ENCODE measurements at places on chromosomes 2 and 18.

DNA sequence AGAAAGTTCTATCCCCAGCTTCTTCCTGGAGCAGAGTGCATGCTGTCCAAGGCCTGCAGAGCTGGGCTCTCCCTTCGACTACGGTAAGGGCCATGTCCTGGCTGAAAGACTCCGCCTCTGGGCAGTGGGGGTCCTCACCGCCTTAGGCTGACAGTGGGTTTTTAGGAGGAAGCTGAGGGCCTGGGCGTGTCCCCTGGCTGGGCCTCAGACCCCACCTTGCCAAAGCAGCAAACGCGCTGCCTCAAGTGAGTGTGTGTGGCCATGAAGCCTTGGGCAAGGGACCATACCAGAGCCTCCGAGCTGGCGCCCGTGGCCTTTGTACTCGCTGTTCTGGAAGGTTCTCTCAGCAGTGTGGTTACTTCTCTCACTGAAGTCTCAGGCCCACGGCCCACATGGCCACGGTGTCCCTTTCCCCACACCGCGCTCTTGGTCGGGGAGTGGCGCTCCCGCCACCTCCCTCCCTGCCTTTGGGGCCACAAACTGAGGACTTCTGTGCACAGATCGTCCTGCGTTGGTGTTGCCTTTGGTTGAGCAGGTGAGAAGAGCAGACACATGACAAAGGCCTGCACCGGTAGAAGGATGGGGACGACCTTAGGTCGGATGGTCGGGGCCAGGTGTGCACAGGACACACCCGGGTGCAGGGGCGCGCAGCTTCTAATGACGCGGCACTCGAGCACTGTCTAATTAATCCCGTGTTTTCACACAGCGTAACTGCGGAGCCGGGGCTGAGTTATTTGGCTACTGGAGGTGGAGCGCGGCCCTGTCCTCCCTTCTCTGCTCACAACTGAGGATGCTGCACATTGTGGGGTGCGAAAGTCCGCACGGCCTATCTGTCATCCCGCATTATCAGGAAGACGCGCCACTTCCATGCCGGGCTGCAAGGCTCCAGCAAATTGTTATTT, 121.6 kb downstream of the PTGR3 start:
- DNase-seq, result no peak

DNA sequence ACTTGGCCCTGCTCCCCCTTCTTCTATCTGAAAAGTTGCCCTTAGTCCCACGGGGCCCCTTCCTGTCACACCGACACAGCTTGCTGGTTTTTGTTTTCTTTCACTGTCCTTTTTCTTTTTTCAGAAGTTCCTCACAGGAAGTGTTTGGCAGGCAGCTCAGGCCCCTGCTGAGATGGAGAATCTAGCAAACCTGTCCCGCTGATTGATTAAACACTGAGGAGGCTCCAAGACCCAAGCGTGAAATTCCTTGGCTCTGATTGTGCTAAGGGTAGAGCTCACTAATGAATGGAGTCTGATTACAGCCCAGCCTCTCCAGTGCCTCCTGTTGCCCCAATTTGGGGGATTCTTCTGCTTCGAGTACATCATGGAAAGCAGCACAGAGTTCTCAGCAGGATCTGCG, 365.9 kb upstream of the MEX3C start:
- DNase-seq, result no peak

DNA sequence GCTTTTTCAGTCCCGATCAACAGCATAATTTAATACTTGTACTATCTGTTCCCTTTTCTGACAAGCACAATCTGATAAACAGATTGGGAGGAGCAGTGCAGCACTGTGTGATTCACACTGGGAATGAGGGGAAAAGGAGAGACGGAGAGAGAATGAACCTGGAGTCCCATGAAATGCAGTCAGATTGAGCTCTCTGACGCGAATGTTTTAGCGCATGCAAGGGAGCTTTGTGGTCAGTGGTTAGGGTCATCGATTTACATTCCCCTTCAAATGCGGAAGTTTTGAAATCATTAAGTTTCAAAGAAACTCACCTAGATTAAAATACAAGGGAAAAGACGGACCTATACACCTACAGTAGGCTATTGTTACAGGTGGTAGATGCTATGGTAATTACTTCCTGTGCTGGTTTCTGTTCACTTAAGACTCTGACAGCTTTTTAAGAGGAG, 99.6 kb downstream of the KCTD1 start:
- DNase-seq, result no peak

DNA sequence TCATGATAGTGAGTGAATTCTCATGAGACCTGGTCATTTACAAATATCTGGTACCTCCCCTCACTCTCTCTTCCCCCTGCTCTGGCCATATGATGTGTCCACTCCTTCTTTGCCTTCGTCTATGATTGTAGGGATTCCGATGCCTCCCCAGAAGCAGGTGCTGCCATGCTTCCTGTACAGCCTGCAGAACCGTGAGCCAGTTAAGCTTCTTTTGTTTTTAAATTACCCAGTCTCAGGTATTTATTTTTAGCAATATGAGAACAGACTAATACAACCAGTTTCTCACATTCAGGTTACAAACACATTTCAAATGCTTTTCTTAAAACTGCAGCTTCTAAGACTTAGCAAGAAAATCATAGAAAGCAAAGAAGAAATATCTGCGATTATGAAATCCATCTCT, 321.2 kb upstream of the CDH7 start:
- DNase-seq, result no peak

- no peak for DNase-seq
Observed at GRCh38 chr2:96693286-96694200, 46.3 kb downstream of the LMAN2L start.

DNA sequence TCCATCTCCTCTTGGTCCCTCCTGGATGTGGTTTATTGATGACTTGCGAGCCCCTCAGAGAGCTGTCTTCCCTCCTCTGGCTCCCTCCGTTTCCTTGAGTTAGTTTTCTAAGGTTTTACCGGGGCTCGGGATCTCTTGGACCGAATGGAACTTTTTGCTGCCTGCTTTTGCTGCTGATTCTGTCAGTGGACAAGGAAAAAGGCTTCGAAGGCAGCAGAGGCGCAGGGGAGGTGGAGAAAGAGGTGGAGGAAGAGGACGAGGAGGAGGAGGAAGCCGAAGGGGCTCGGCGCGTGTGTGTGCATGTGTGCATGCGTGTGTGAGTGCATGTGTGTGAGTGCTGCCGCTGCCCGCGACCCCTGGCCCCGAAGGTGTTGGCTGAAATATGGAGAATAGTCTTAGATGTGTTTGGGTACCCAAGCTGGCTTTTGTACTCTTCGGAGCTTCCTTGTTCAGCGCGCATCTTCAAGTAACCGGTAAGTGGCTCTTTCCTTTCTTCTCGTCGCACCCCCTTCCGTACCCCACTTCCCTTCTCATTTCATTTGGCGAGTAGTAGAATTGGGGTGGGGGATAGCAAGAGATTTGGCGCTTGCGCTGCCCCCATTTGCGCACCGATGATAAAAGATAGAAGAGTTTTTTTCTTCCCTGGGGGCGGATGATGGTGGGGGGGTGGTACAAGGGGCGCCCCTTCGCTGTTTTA, 557 bp downstream of the DCC start:
- DNase-seq, result no peak

DNA sequence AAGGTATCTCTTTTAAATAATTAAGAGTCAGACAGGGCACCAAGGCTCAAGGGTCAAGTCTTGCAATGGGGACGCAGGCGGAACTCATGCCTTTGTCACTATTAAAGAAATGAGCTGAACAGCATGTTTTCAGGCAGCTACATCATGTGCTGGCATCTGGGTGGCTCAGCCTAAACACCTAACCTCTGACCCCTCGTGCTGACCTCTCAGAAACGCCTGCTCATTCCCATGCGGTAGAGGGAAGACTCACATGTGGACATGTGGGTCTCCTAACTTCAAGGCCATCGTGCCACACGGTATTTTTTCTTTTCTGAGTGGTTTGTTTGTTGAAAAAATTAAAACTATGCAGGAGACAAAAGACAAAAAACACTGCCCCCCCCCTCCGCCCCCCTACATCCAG, 31.3 kb downstream of the CYP27C1 start:
- DNase-seq, result no peak

- no peak for DNase-seq
Observed at GRCh38 chr18:78868330-78869316, 111.0 kb upstream of the SALL3 start.

DNA sequence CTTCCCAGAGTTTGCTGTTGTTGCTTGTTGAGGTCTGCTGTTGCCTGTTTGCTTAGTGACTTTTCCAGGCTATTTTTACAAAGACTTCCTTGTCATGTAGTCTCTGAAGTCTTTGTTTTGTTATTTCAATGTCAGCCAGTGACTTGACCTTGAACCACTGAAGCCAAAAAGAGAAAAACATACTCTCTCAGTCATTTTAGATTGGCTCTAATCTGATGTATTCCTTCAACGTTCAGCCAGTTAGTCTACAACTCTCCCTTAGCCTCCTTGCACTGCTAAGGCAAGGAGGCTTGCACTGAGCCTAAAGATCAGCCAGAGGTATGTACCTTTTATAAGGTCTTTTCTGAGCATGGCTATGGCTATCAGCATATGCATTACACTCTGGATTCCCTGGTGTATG, 27.9 kb downstream of the KIAA1328 start:
- no peak for DNase-seq

DNA sequence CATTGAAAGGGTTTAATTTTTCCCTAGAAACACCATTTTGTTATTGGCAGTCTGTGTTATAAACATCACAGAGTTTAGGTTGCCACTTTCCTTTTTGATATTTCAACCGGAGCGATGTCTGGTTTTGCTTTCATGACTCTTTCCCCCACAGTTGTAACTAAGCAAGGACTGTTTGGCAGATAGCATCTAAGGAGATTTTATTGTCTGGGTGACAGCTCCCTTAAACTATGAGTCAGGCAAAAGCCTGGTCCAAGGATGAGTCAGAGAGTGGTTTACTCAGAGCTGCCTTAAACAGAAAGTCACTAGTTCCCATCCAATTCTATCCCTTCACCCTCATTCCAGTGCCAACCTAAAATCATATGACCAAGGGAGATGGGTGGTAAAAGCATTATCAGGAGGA, 341.6 kb upstream of the VWC2L start:
- DNase-seq, result peak; percentile 14

DNA sequence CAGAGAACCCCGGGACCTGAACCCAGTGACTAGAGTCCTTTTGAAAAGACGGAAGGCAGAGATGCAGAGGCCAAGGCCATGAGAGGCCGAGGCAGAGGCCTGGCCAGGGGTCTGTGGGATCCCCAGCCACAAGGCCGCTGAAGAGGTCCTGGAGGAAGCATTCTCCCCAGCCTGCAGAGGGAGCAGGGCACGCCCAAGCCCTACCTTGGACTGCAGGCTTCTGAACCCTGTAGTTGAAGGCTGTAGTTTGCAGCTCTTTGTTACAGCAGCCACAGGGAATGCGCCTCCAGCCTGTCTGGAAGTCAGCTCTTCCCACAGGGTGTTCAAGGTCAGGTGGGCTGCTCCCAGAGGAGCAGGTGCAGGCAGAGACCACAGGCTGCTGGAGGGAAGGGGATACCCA, 22.1 kb upstream of the PXDN start:
- DNase-seq, result no peak

DNA sequence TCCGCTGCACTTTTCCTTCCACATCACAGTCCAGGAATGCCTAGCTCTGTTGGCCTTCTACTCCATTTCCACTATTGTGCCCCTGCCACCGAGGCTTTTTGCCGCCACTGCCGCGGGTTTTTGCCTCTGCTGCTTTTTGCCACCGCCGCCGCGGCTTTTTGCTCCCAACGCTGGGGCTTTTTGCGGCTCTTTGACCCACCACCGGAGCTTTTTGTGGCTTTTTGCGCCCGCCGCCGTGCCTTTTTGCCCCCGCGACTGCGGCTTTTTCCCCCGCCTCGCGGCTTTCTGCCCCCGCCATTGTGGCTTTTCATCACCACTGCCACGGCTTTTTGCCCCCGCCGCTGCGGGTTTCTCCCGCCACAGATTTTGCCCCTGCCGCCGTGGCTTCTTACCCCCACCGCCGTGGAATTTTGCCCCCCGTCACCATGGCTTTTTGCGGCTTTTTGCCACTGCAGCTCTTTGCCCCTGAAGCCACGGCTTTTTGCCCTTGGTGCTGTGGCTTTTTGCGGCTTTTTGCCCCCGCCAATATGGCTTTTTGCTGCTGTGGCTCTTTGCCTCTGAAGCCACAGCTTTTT, 2798.7 kb upstream of the TEKT4 start:
- DNase-seq, result no peak

DNA sequence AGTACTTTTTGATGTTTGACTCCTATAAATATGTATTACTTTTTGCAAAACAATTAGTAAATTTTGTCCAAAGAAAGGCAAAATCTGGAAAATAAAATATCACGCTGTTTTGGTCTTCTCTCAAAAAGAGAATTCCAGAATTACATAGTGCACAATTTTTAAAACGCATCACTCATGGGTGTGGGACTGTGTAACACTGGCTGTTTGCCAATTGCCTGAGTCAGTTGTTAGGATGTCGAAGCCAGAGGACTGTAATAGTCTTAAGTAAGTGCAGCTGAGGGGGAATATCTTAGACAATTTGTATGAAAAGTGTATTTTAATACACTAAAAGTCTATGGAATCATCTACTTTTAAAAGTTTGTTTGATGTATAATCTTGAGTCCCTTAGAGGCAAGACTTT, 24.1 kb upstream of the EPHA4 start:
- DNase-seq, result no peak

DNA sequence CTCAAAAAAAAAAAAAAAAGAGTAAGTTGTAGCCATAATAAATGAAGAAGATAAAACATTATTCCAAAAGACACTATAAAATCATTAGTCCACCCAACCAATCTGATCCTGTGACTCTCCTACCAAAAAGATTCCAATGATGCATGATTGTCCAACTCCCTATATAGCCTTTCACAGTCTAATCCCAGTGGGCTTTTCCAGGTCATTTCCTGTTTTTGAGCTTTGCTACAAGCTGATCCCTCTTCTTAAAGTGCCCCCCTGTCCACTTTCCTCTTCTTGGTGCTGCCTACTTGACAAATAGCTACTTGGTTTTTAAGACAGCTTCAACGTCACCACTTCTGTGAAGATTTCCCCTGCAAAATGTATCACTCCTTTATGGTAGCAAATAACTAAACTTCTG, 88.4 kb downstream of the SEMA4F start:
- no peak for DNase-seq

GRCh38 chr2:19504400-19505198, 146.2 kb upstream of the OSR1 start:
- no peak for DNase-seq

GRCh38 chr2:85019121-85019520, 48.2 kb downstream of the KCMF1 start:
- no peak for DNase-seq

DNA sequence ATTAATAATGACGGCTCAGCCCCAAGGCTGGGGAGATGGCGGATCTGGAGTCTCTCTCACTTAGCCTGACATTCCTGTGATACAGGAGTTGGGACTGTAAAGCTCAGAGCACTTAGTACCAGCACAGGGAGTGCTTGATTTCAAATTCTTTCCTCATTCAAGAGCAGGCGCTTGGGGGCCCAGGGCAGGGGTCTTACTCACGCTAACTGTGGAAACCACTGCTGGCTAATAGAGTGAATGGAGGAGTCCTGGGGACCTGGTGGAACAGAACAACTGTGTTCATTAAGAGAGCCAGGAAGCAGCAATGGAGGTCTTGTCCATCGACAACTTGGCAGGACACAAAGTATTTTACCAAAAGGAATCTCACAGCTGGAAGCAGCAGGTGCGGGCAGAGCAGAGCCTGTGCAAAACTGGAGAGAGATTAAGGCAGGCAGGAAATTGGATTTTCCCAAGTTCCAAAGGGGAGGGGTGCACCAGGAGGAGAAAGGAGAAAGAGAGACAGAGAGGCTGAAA, 358.9 kb downstream of the TNS1 start:
- DNase-seq, result no peak
